ENCODE measurements at places on chromosomes 16 and 17.

DNA sequence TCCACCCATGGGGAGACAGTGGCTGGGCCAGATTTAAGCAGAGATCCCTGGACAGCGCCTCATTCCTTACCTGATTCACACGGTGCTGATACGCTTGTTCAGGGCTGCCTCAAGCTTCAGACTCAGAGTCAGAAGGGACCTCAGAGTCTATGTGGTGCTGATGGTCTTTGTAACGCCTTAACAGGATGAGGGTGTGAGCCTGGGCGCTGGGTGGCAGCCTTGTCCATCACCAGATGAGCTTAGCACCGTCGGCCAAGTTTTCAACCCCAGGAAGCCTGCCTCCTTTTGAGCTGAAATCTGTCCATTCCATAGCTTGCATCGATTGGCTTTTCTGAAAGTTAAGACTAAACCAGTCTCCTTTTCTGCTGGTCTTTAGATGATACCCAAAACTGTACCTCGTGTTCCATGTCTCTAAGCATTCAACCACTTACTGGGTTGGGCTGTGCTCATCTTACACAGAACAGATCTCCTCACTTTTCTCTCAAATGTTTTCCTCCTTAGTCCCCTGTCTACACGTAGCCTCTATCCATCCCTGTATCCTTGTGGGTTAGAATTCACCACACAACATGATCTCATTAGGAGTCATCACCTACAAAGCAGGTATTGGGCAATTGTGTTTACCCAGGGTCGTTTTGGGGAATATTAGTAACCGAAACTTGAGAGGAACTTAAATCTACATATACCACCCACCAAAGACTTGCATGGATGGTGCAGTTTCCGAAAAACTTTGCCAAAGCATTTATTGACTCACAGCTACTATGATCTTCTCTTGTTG, 573.4 kb downstream of the CDH13 start:
- no peak for DNase-seq

DNA sequence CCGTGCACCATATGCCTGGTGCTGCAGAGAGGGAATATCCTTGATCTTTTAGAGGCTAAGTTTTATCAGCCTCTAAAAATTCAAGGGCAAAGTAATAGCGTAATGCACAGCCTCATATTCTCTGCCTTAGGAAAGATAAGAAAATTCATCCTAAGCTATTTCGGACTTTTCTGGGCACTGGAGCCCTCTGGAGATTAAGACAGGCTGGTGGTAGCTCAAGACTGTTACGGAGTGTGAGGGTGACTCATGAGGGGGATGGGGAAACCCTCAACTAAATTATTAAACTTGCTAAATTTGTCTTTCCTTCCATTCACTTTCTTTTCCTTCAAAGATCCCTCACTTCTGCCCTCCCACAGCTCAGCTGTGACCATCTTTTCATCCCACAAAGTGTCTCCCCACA, 73.3 kb downstream of the RPH3AL start:
- DNase-seq, result no peak

DNA sequence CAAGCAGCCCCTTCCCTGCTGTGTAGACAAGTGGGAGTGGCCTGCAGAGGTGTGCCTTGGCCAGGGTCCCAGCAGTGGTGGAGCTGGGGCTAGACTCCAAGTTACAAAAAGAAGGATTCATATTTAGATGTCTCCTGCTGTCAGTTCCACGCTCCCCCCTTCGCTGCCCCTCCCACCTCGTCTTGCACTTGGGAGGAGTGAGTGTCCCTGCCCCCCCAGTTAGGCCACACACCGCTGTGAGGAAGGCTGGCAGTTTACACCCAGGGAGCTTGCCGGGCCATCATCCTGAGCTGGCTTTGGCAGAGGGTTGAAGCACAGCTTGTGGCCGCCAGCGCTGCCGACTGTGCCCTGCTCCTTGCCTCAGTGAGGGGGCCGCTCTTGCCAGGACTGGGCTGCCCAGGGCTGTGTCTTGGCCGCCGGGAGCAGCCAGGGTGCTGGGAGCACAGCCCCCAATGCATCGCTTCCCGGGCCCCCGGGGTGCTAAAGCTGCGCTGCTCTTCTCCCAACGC, 44.3 kb downstream of the ELAC2 start:
- peak; percentile 63 for DNase-seq

DNA sequence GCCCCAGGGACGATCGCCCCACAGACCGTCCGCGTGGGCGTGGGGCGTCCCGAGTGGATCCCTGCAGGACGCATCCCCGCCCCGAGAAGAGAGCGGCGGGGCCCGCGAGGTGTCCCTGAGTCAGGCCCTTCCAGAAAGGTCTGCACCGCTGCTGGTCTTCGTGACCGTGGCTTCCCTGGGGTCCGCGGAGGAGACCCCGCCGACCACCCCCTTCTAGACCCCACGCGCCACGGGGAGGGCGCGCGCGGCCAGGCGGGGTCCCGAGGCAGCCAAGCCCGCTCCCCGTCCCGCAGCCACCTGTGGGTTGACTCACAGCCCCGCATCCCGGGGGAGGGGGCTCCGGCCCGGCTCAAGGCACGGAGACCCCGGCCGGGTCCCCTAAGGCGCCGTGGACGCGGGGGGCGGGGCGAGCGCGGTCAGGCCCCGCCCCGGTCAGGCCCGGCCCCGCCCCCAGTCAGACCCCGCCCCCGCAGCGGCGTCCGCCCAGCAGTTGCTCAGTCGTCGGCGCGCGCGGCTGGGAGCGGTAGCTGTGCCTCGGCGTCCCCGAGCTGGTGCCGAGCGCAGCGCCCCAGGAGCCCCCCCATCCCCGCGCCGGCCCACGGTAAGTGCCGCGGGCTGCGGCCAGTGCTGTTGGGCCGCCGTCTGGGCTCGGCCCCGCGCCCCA, at the start of gene BAIAP3:
Gene BAIAP3 (plus strand): TSS at position 497 of the 664 bp plus-strand sequence. CDS start 4,905 bp downstream, outside the sequence.
- no peak for DNase-seq

DNA sequence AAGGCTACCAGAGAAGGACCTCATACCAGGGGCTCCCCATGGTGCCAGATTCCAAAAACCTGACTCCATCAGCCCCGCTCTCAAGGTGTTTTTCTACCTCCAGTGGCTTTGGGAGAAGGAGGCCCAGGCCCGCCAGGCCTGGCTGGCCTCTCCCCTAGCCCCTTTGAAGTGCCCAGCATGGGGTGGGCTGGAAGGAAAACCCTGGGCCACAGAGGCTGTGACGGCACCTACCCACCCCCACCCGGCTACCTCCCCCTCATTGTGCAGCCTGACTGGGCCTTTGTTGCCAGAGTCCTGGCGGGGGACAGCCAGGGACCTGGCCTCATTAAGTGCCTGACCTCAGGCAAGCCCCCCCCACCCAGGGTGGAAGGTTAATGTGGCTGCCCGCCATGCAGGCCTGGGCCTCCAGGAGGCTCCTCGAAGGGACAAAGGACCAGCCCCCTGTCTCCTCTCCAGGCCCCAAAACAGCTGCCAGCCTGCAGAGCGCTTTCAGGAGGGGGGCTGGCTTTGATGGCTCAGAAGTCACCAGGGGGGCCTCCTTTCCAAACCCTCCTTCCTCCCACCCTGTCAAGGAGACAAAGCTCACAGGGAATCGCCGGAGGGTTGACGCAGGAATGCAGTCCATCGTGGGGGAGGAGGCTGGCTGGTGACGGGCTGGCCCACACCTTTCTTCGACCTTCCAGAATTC, 159.4 kb downstream of the ZNF423 start:
- DNase-seq, result no peak

GRCh38 chr16:29663016-29663806, at the start of gene SPN:
Gene SPN (plus strand): TSS chr16:29663247. CDS start chr16:29663729, 482 bp downstream.
- DNase-seq, result no peak

DNA sequence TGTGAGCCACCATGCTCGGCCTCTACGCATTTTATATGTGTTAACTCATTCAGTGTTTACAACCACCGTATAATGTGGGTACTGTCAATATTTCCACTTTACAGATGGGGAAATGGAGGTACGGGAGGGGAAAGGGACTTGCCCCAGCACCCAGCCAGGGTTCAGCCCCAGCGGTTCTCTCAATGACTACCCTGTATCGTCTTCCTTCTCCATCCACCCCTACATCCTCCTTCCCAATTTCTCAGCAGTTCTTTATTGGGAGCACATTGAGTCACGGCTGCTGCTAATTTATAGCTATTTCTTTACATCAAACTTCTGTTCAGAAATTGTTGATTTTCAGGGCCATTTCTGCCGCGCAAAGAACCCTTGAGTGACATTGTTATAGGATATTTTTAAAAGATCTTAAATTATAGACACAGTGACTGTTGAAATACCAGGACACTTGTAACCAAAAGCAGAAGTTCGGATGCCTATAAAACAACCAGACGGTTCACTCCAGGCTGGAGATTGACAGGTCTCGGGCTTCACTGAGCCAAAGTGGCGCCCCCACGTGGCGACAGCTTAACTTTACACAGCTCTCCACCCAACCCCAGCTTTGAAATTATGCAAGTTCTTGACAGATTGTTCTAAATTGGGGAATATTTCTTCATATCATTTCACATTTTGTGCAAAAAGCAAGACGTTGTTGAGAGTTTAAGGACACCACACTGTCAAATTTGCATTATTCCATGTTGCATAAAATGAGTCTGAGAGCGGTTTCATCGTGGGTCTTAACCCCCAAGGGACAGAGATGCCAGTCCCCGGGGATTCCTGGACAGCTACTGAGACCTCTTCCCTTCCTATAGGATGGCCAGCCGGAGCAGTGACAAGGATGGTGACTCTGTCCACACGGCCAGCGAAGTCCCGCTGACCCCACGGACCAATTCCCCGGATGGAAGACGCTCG, 11.8 kb downstream of the SYT17 start:
- DNase-seq, result peak; percentile 26

- peak; percentile 16 for DNase-seq
Measured at GRCh38 chr17:18161207-18162145, 22.2 kb upstream of the ALKBH5 start.

DNA sequence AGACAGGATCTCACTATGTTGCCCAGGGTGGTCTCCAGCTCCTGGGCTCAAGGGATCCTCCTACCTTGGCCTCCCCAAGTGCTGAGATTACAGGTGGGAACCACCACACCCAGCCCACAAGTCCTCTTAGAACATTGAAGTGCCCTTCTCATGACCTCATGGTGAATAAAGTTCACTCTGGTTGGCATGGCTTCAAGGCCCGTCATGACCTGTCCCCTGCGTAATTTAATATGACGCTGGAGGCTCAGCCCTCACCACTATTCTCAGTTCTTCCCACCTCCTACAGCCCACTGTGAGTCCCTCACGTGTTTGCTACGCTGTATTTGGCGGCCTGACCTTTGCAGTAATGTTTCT, 1.9 kb downstream of the ENDOV start:
- DNase-seq, result peak; percentile 9

- DNase-seq, result no peak
Measured at GRCh38 chr16:87982581-87983041, 31.4 kb downstream of the BANP start.

- DNase-seq, result no peak
Measured at GRCh38 chr17:68334393-68334792, 43.1 kb downstream of the ARSG start.

DNA sequence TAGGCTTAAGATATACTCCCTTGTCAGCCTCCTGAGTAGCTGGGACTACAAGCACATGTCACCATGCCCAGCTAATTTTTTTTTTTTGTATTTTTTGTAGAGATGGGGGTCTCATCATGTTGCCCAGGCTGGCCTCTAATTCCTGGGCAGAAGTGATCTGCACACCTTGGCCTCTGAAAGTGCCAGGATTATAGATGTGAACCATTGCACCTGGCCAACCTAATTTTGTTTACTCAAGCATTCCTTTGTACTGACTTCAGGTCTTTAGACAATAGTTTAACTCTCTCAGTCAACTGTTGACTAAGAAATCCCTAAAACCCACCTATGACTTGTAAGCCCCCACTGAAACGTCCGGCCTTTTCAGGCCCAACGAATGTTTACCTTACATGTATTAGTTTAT, 628.3 kb upstream of the CDH8 start:
- no peak for DNase-seq

- DNase-seq, result no peak
Measured at GRCh38 chr16:20846030-20846429, 39.7 kb downstream of the REXO5 start.

Data from right hindlimb (tissue), 1 donor.